ENCODE measurements at places on chromosomes 3 and 15.

DNA sequence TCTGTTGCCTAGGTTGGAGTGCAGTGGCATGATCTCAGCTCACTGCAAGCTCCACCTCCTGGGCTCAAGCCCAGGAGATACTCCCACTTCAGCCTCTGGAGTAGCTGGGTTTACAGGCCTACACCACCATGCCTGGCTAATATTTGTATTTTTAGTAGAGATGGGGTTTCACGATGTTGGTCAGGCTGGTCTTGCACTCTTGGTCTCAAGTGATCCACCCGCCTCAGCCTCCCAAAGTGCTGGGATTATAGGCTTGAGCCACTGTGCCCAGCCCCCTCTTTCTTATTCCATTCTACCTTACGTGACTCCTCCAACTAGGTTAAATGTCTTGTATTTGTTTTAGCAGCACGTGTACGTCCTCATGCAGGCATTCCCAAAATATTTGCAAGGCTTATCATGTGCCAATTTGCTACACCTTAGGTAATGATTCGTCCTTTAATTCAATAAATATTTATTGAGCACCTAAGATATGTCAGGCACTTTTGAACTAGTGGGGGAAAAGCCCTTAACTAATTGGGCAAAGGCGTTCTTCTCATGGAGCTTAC is 14.9 kb upstream of the MAGI1 start:
- DNase-seq, result no peak
- no peaks in the 10 kb centered on the region for H3K36me3 ChIP-seq
- H3K4me3 ChIP-seq, result no peak overlapping the region
- no peak overlapping the region for H3K27ac ChIP-seq
- peaks cover 2% of the 10 kb centered on the region for H3K27me3 ChIP-seq

- peak overlapping the region; percentile 5 for H3K4me3 ChIP-seq
- peaks cover 18% of the 10 kb centered on the region for H3K4me1 ChIP-seq
- H3K27me3 ChIP-seq, result no peaks in the 10 kb centered on the region
- peak; percentile 52 for DNase-seq
Measured at GRCh38 chr15:98952381-98952803, 55.2 kb downstream of the PGPEP1L start.

- H3K27me3 ChIP-seq, result peaks cover 2% of the 10 kb centered on the region
- DNase-seq, result no peak
- no peaks in the 10 kb centered on the region for H3K4me1 ChIP-seq
- no peak overlapping the region for H3K4me3 ChIP-seq
Measured at GRCh38 chr3:108931035-108931434, 22.6 kb downstream of the GUCA1C start.

DNA sequence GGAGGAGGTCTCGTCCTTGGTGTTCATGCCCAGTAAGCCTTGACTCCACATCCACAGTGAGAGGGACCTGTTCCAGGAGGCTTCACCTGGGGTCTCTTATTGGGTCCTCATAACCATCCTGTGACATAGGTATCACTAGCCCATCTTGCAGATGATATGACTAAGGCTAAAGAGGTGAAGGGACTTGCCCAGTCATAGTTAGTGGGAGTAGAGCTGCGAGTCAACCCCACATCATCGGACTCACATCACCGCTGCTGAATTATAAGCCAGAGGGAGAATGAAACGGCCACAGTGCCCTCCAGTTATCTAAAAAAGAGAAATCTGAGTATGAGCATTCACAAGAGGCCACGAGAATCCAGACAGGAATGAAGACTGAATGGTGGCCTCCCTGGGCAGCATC is 66.0 kb downstream of the MESD start:
- no peak for DNase-seq
- H3K27me3 ChIP-seq, result no peaks in the 10 kb centered on the region
- H3K36me3 ChIP-seq, result peaks cover 2% of the 10 kb centered on the region
- H3K4me1 ChIP-seq, result peaks cover 15% of the 10 kb centered on the region
- H3K4me3 ChIP-seq, result no peak overlapping the region

- H3K27me3 ChIP-seq, result no peaks in the 10 kb centered on the region
- no peak for DNase-seq
- H3K36me3 ChIP-seq, result peaks cover 26% of the 10 kb centered on the region
- H3K4me3 ChIP-seq, result peak overlapping the region; percentile 97
- peaks cover 27% of the 10 kb centered on the region for H3K4me1 ChIP-seq
- peak overlapping the region; percentile 97 for H3K27ac ChIP-seq
Measured at GRCh38 chr3:10116138-10116460, 624 bp downstream of the BRK1 start.

- H3K27ac ChIP-seq, result no peak overlapping the region
- no peaks in the 10 kb centered on the region for H3K27me3 ChIP-seq
- H3K36me3 ChIP-seq, result no peaks in the 10 kb centered on the region
- H3K4me3 ChIP-seq, result no peak overlapping the region
- no peaks in the 10 kb centered on the region for H3K4me1 ChIP-seq
Measured at GRCh38 chr3:174355505-174355904, 503.6 kb upstream of the NAALADL2 start.

- no peaks in the 10 kb centered on the region for H3K36me3 ChIP-seq
- H3K27ac ChIP-seq, result no peak overlapping the region
- H3K4me3 ChIP-seq, result no peak overlapping the region
- no peaks in the 10 kb centered on the region for H3K4me1 ChIP-seq
Measured at GRCh38 chr3:105613120-105613519, 246.4 kb downstream of the ALCAM start.

Measured in activated CD8-positive, alpha-beta T cell treated with anti-CD3 and anti-CD28 coated beads for 36 hours (primary cell).